ENCODE measurements at places on chromosomes 2 and 18.
A peak's percentile ranks its signal among the peaks of the same experiment; 100 is the strongest.

DNA sequence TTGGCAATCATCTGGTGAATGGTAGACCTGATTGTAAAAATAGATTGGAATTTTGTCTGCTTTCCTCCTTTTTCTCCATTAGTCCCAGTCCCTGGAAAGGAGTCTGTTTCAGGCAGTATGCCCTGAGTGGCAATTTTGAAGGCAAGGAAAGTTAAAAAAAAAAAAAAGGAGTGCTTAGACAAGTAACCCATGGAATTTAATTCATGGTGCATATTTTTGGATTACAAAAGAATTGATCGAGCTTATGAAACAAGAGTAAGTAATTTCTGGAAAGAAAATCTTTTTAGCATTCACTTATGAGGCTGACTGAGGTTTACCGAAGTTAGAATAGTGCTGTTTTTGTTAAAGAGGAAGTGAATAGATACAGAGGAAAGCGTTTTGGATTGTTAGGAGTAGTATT lies 29.4 kb upstream of the TMEM178A start:
- DNase-seq = no peak

DNA sequence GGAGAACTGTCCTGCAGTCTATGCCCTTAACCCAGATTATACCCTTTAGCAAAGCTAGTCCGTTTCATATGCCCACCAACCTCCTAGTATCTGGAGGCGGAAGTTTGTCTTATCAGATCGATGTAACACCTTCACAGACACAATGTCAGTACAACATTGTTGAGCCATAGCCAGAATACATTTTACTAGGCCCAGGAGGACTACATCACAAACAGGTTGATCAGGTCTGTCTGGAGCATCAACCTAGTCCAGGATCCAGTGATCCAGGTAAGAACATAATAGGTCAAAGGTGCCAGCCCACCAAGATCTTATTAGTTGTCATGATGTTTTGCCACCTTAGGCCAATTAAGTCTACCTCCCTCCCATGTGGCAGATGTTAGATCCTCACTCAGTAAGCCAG lies 2.0 kb upstream of the TPRKB start:
- no peak for DNase-seq

- peak; percentile 86 for DNase-seq
Measured at GRCh38 chr2:201151127-201151981, 31.6 kb upstream of the CASP10 start.

DNA sequence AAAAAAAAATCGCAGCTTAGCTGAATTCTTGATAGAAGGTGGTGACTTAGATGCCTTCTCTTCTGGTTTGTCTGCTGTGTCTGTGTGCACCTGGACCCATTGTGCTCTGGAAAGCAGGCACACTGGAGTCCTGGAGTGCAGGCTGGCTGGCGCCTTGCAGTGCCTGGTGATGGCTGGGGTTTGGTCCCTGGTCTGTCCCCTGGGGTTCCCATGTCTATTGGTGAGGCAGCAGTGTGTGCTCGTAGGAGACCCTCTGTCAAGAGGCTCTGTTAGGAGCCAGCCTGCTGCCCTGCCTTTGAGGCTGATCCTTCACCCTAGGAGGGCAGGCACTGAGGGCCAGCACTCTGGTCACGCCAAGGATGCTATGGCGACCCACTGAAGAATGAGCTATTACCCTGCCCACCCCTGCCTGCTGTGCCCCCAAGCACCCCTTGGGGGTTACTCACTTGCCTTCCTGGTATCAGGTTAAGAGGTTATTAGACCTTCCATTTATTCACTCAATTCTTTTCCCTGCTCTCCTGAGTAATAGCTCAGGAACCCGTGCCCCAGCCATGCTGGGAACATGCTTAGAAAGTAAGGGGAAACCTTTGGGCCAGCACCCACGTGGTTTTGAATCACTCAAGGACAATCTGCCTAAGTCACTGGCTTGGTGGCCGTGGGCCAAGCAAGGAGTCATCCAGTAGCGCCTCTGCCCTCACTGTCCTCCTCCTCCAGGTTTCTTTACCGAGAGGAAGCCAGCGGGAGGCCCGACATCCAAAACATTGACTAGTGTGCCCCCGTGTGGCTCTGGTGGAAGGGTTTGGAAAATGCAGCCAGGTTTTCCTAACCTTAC lies 284.5 kb downstream of the PRKCE start:
- peak; percentile 95 for DNase-seq

DNA sequence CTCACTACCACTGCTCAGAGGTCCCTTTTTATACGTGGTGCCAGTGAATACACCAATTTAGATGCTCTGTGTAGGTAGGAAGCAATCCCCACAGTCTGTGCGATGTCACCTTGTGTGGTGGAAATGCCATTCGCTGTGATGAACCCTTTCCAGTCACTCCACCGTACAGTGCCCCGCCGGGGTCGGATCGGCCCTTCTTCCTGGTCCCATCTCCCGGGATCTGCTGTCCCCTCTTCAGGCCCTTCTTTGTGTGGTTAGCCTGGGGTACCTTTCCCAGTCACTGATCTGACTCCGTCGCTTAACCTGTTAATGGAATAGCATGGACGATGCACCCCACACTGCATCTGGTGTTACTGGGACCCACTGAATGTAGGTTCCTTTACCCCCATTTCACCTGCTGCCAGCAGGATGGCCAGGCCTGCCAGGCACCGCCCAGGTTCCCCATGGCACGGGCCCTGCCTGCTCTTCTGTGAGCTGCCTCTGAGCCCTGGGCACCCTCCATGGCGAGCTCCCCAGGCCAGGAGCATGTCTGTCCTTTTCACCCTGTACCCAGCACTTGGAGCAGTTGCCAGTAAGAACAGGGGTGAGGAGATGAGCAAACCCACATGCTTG lies 18.0 kb downstream of the TWIST2 start:
- no peak for DNase-seq

- no peak for DNase-seq
Measured at GRCh38 chr2:9188823-9189222, 17.8 kb upstream of the ASAP2 start.

- DNase-seq = no peak
Measured at GRCh38 chr2:197954328-197954727, 149.9 kb downstream of the PLCL1 start.

DNA sequence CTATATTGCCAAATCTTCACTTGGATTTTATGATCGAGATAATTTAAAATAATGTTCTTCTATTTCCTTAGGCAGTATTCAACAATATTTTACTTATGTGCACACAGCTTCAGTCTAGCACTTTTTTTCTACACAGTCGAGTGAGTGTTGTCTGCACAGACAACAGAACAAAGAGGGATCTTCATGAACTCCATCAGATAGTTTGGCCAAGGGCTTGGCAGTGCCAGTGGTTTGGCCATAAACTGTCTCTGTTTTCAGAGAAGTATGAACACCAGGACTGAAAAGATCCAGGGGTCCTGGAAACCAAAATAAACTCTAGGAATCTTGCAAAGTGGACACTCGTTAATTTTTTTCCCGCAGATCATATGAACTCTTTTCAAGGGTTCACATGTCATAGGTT lies 547.3 kb downstream of the PLCL1 start:
- DNase-seq = no peak

DNA sequence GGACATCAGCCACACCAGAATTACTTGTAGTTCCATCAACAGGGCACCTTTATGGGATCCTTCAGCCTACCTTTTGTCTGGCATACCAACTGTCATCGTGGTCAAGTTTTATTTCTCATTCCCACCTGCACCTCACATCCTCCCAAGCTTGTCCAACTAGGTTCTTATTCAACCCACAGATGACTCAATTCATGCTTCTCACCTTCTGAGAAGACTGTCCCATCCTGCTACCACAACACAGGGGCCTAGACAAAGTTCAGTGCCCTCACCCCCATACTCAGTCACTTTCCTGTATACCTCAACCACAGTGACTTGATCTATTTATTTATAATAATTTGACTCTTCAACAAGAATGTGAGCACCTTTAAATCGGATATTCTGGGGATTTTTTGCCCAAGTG lies 114.4 kb upstream of the ACVR1C start:
- no peak for DNase-seq

DNA sequence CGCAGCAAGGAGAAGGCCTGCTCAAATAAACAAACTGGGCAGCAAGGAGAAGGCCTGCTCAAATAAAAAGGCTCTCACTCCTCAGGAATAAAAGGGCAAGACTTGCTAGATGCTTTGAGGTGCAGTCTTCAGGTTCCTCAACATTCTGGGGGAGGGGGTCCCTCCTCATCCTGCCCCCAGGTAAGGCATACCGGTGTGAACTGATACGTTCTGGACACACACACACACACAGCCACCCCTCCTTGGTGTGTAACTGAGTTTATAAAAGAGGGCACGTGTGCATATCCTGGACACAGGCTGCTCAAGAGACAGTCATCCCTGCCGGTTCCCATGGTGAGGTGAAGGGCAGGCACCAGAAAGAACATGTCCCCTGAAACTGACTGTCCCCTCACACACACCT lies 4.5 kb downstream of the TEX261 start:
- DNase-seq = no peak

GRCh38 chr2:223768179-223768578 lies 69.2 kb downstream of the AP1S3 start:
- DNase-seq = no peak

- DNase-seq = no peak
Measured at GRCh38 chr2:188146888-188147287, 144.8 kb upstream of the GULP1 start.

- no peak for DNase-seq
Measured at GRCh38 chr2:54473851-54474250, 17.7 kb downstream of the SPTBN1 start.

- DNase-seq = peak; percentile 21
Measured at GRCh38 chr2:226114436-226114835, 685.2 kb downstream of the IRS1 start.

DNA sequence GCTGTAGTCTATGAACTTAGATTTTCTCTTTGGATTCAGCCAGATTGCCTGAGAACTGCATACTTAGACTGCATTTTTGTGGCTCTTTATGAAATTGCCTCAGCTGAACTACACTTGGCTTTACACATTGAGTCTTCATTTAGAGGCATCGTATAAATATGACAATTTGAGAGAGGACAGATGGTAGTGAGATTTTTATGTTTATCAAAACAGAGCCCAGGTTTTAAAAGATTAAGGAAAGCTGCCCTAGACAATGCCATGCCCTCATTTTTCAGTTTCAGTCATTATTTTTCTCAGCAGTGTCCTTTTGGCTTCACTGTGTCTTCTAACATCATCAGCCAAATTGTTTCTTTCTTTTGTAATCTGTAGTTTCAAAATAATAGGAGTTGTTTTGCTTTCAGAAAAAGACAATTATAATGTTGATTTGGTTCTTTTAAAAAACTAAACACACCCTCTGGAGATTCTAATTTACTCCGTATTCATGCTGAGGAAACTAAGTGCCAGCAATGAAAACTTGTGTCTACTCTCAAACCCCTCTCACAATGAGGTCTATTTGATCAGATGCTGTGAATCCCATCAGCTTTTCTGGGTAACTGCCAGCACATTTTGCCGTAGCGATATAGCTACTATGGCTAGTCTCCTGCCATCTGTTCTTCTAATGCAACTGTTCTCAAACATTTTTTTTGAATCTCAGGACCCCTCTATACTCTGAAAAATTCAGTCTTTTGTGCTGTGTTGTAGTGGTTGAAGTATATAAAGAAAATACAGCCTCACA lies 46.2 kb downstream of the TWSG1 start:
- peak; percentile 76 for DNase-seq

GRCh38 chr2:132615329-132616085 lies 54.5 kb downstream of the LYPD1 start:
- no peak for DNase-seq

- DNase-seq = no peak
Measured at GRCh38 chr2:141856215-141856919, 274.4 kb downstream of the LRP1B start.

- DNase-seq = no peak
Measured at GRCh38 chr18:46398625-46399024, 258.4 kb downstream of the LOXHD1 start.

- DNase-seq = peak; percentile 18
Measured at GRCh38 chr2:54274781-54275242, 18.8 kb upstream of the TSPYL6 start.

Data from amniotic epithelial cell (primary cell).